CD8-positive, alpha-beta memory T cell (primary cell): ENCODE measurements at places on chromosomes 7 and 10. TPM values are rescaled to one million over a fixed set of nuclear protein-coding genes. Genes with fewer than 3 reads are reported as not detected.

COMTD1 gene
- 43.9 TPM for total RNA-seq

CHAT gene
- total RNA-seq = not detected

NUP42 gene
- total RNA-seq = 40.1 TPM

UTF1 gene
- total RNA-seq = not detected

PKD1L1 gene
- total RNA-seq = 0.18 TPM

EMX2 gene
- total RNA-seq = not detected

ZNF655 gene
- 58.2 TPM for total RNA-seq

INA gene
- total RNA-seq = 0.94 TPM

WIPF3 gene
- not detected for total RNA-seq

DNA sequence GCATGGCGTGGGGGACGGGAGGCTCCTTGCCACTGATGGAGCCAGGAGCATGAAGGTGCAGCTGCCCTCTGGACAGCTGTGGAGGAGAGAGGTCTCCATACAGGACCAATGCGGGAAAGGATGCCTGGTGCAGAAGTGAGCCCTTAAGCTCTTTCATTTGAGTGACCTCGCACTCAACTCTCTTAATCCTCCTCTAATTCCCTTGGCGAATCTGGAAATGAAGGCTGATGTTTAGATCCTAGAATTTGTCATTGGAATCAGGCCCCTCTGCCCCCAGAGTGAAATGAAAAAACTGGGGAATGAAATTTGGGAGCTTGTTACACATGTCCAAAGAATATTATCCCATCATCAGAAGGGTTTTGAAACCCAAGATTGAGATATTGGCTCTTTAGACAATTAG lies 639.5 kb downstream of the LRMDA start:
- DNase-seq = no peak

DNA sequence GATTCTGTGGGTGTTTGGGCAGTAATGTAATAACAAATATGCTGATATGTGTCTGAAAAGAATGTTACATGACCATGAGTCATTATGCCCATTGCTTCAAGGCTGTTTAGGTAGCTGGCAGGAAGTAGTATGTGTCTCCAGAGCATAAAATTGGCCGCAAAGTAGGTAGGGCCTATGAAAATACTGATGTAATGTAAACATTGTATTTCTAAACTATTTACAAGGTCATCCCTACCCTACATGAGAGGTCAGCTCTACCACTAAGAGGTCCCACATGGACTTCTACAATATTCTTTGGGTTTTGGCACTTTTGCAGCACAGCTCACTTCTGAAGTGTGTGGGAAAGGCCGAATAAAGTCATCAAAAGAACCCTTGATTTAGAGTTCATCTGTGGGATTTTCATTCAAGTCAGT lies 301.9 kb downstream of the AHR start:
- DNase-seq = no peak

- DNase-seq = peak; percentile 64
These were observed 340.3 kb upstream of the PRKCQ start for GRCh38 chr10:6920072-6921019.

DNA sequence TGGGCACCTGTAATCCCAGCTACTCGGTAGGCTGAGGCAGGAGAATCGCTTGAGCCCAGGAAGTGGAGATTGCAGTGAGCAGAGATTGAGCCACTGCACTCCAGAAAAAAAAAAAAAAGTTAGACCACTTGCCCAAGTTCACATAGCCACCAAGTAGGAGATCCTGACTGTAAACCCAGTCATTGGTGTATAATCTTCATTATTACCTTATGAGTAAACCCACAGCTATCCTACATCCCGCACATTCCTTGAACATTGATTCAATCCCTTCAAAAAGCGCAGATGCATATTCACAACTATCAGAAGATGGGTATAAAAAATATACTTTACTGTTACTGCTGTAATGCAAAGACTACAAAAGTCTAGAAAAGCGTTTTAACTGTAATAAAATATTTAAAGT lies 512.9 kb downstream of the SUGCT start:
- no peak for DNase-seq

GRCh38 chr10:77405771-77406241 lies 231.8 kb downstream of the KCNMA1 start:
- no peak for DNase-seq

DNA sequence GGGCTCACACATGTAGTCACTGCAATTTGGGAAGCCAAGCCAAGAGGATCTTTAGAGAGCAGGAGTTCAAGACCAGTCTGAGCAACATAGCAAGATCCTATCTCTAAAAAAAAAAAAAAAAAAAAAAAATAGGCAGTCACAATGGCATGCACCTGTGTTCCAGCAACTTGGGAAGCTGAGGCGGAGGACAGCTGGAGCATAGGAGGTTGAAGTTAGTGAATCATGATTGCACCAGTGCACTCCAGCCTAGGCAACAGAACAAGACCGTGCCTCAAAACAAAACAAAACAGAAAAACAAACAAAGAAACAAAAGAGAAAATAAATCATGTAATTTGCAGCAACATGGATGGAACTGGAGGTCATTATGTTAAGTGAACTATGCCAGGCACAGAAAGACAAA lies 33.6 kb upstream of the BICC1 start:
- no peak for DNase-seq

DNA sequence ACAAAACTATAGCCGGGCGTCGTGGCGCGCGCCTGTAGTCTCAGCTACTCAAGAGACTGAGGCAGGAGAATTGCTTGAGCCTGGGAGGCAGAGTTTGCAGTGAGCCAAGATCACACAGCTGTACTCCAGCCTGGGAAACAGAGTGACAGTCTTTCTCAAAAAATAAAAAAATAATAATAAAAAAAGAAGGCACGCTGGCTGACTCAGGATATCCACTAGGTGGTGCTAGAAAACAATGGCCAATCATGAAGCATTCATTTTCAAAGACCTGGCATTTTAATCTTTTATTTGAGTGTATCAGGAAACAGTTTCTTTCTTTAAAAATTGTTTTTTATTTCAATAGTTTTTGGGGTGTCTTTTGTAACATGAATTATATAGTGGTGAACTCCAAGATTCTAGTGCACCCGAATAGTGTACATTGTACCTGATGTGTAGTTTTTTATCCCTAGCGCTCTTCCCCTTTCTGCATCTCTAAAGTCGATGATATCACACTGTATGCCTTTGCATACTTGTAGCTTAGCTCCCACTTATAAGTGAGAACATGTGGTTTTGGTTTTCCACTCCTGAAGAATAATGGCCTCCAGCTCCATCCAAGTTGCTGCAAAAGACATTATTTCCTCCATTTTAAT lies 88.6 kb downstream of the LYZL1 start:
- no peak for DNase-seq

GRCh38 chr7:6248581-6248980 lies 23.8 kb downstream of the CYTH3 start:
- no peak for DNase-seq

- DNase-seq = no peak
These were observed 97.9 kb downstream of the GAD2 start for GRCh38 chr10:26314265-26315013.

- DNase-seq = no peak
These were observed 21.3 kb upstream of the LIPF start for GRCh38 chr10:88642963-88643362.

- no peak for DNase-seq
These were observed 4.1 kb upstream of the TAS2R5 start for GRCh38 chr7:141785706-141786552.

- DNase-seq = no peak
These were observed 183.0 kb downstream of the LRRC4 start for GRCh38 chr7:127848241-127848640.

DNA sequence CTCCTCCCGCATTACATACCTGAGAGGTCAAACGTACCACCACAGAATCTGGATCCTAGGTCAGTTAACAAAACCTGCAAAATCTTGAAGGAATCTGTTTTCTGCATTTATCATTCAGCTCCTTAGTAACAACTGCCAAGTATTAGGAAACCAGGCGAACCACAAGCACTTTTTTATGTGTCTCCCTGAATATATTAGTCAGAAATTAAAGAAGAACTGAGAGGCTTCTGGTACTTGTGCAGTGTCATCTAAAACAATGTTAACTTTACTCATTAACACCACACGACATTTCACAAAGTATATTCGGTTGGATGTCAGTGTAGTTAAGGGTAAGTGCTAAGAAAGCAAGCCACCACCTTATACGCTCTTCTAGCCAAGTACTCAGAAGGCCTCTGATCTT lies 2.5 kb downstream of the CCDC6 start:
- DNase-seq = no peak

DNA sequence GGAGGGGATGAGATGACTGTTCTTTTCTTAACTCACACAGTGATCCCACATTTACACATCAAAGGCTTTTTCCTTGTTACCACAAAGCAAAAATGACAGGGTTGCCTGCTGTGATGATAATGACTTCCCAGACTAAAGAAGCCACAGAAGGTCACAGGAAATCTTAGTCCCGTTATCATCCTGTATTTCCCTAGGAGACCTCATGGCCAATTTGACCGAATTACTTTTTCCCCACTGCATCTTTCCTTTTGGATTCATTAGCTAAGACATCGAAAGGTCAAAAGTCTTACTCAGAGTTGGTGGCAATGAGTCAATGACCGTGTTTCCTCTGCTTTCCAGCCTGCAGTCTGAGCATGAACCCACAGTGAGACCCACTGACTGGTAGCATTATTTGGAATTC lies 130.1 kb upstream of the INHBA start:
- no peak for DNase-seq

DNA sequence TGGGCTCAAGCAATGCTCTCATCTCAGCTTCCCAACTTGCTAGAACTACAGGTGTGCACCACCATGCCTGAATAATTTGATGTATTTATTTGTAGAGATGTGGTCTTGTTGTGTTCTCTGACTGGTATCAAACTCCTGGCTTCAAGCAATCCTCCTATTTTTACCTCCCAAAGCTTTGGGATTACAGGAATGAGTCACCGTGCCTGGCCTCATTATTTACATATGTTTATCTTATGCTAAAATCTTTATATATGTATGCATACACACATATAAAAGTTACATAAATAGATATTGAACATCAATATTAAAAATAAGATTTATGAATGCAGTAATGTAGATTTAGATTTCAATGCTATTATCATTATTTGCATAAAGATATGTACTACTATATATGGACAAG lies 1634.5 kb upstream of the LRRTM3 start:
- no peak for DNase-seq

DNA sequence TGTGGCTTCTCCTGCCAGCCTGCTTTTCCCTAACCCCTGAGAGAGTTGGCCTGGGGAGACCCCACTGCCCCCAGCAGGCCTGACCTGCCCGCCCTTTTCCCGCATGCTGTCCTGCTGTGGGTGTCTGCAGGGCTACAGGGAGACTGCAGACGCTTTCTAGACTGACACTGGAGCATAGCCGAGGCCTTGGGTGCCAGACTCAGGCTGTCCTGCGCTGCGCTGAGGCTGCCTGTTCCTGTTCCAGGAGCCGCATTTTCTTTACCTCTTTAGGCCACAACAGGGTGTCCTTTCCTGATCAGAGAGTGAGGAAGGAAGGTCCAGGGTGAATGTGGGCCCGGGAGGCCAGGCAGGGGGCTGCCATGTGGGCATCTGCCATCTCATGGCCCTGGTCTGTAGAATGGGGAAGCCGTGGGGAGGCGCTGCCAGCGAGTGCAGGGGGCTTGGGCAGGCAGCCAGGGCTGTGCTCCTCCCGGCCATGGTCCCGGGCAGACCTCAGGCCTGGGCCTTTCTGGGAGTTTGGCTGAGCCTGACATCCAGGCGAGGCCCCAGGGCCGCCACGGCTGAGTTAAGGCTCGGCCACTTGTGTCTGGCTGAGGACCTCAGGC lies 3.6 kb downstream of the PWWP2B start:
- no peak for DNase-seq

- DNase-seq = no peak
These were observed 535.5 kb downstream of the GPAM start for GRCh38 chr10:111648046-111648445.

GRCh38 chr10:16297642-16298041 lies 139.2 kb upstream of the PTER start:
- DNase-seq = no peak

- DNase-seq = peak; percentile 62
These were observed 1.1 kb downstream of the TTYH3 start for GRCh38 chr7:2632733-2633537.

DNA sequence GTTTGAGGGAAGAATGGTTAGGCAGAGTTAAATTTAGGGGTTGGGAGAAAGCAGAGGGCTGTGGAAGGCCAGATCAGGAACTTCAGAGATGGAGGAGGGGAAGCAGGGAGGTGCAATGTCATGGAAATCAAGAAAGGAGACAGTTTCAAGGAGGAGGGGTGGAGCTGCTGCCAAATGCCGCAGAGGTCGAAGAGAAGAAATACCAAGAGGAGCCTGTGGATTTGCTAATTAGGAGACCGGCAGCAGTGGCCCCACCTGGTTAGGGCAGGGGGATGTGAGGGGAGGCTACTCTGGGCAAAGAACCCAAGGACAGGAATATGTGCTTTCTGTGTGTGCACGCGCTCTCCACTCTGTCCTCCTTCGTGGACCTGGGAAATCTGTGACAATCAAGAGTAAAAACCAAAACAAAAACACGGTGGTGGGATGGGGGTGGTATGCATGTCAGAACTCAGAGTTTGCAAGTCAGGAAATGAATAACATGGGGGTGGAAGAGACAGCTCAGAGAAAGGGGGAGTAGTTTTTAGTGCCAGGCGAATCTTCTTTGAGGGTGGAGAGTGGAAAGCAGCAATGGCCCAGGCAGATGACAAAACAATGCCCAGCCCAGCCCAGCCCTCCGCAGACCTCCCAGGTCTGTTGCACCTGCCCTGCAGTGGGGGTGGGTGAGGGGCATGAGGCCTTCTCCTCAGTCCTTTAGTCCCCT lies 102.9 kb upstream of the PAX2 start:
- DNase-seq = no peak

- DNase-seq = no peak
These were observed 9.0 kb downstream of the MTURN start for GRCh38 chr7:30143748-30144251.

DNA sequence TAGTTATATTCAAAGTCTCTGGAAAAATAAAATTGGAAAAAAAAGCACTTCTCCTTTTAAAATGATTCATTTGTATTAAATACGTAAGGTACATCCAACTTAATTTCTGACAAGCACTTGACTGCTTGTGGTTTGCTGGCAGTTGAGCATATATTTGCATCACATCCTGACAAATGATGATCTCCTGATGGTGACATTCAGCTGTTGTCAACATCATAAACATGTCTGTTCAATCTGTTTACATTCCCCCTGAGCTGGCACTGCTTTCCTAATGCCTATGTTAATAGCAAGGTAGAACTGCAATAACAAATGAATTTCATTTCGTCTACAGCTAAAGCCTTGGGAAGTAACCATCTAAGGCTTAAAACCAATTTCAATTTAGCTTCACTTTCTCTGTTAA lies 24.4 kb downstream of the TSPAN12 start:
- no peak for DNase-seq
